PC-9 (cell line): ENCODE measurements at places on chromosomes 11 and 22. TPM values are rescaled to one million over a fixed set of nuclear protein-coding genes. Genes with fewer than 3 reads are reported as not detected.

FIBIN gene
- total RNA-seq = not detected in 2 replicates

AP5B1 gene
- 20.8 and 28.0 TPM in 2 replicates for total RNA-seq

GRCh38 chr22:23117275-23117674 is 24.5 kb downstream of the RSPH14 start:
- peaks cover 24% of the 10 kb centered on the region for H3K27me3 ChIP-seq
- no peak overlapping the region for H3K4me3 ChIP-seq
- no peaks in the 10 kb centered on the region for H3K36me3 ChIP-seq
- H3K27ac ChIP-seq = no peak overlapping the region
- no peak for DNase-seq
- H3K4me1 ChIP-seq = no peaks in the 10 kb centered on the region

DNA sequence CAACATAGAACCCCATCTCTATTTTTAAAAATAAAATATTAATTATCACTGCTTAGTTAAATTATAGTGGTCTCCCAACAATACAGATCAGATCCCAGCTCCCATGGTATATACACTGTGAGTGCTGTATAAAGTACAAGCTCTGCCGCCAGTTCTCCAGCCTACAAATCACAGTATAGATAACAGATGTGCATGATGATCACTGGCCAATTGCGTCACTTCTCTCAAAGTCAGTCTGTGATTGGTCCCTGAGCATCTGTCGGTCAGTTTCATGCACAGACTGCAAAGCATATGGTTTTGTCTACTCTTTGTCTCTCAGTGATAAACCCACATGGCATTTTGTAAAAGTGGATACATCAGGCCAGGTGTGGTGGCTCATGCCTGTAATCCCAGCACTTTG is 15.7 kb downstream of the PPARA start:
- no peak overlapping the region for H3K4me3 ChIP-seq
- no peak for DNase-seq

GRCh38 chr11:6633422-6634408 is 14.5 kb upstream of the TPP1 start:
- H3K36me3 ChIP-seq = no peaks in the 10 kb centered on the region
- H3K4me1 ChIP-seq = no peaks in the 10 kb centered on the region; the same call in 1 of the 2 replicates
- no peak overlapping the region for H3K4me3 ChIP-seq
- no peak overlapping the region for H3K27ac ChIP-seq
- no peaks in the 10 kb centered on the region for H3K27me3 ChIP-seq
